ENCODE measurements at places on chromosomes 5 and 9. TPM values are rescaled to one million over a fixed set of nuclear protein-coding genes. Genes with fewer than 3 reads are reported as not detected.

DNA sequence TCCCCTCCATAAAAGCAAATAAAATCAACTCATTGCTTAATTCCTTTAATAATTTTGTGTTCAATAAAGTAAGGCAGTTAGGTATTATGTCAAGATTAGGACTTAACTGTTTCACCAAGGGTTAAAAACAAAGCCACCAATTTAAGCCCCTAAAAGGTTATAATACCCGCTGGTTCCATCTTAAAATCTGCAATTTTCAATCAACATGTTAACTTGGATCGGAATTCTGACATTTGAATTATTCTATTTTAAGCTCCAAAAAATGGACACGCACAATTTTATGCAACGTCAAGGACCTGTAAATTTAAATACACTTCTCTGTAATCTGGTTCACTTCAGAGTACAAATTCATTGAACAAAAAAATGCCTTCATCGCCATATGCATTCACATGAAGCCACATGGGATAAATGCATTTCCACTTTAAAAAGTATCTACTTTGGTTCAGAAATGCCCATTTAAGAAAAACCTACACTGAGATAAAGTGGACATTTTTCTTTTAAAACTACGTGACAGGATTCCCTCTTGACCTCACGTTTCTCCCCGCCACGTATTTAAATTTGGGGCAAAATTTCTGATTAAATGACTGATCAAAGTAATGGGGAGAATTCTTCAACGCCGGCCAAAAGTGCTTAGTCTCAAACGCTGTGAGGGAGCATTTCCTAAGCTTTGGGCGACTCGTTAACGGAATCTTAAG lies 721 bp downstream of the GIN1 start:
- DNase-seq = no peak

DNA sequence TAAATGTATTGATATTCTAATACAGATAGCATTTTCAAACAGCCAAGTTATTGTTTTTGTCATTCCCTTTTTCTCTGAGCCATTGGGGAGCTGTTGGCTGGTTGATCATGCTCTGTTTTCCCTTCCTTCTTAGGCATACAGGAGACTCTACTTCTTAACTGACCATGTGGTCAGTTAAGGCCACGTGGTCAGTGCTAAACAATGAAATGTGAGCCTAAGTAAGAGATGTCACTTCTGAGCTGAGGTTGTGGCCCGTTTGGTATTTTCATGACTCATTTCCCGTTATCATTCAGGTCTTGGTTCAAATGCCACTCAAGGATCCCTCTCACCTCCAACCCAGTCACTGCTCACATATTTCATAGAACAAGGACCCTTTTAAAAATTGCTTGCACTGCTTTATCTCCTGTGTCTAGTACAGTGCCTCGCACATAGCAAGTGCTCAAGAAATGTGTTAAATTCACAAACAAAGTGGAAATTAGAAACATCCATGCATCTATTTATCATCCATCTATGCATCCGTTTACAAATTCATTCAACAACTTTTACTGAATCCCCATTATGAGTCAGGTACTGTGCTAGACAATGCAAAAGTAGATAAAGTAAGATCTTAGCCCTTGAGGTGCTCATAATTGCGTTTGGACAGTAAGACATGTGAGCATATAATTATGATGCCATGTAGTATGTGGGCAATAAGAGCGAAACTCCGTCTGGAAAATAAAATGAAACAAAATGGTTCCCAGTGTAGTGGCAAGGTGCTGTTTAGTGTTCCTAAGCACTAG lies 50.7 kb downstream of the ARRDC3 start:
- DNase-seq = peak; percentile 96

GRCh38 chr5:171269717-171270116 lies 39.3 kb upstream of the TLX3 start:
- DNase-seq = no peak

DNA sequence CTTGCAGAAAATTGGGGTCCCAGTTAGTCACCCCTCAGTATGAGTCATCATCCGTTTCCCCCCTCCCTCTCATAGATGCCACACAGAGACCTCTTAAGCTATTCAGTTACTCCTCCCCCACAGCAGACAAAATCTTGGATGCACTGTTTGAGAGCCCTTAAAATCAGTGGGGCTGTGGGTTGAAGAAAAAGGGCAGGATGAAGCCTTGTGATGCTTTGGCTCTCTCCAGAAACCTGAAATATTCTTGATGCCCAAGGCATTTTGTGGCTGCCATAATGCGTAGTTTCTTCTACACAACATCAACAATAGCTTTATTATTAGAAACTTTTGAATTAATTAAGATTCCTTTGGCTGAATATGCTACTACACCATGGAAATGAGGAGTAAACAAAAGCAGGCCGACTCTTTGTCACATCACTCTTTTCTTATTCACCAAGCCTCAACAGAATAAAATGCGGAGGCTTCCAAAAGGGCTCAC lies 133.8 kb downstream of the MRPS30 start:
- DNase-seq = peak; percentile 67

GRCh38 chr5:15704397-15704947 lies 204.5 kb downstream of the FBXL7 start:
- DNase-seq = no peak

- peak; percentile 18 for DNase-seq
Observed at GRCh38 chr9:126793686-126794417, 11.0 kb upstream of the ZBTB43 start.

- no peak for DNase-seq
Observed at GRCh38 chr5:13945271-13945670, 783 bp upstream of the DNAH5 start.

DNA sequence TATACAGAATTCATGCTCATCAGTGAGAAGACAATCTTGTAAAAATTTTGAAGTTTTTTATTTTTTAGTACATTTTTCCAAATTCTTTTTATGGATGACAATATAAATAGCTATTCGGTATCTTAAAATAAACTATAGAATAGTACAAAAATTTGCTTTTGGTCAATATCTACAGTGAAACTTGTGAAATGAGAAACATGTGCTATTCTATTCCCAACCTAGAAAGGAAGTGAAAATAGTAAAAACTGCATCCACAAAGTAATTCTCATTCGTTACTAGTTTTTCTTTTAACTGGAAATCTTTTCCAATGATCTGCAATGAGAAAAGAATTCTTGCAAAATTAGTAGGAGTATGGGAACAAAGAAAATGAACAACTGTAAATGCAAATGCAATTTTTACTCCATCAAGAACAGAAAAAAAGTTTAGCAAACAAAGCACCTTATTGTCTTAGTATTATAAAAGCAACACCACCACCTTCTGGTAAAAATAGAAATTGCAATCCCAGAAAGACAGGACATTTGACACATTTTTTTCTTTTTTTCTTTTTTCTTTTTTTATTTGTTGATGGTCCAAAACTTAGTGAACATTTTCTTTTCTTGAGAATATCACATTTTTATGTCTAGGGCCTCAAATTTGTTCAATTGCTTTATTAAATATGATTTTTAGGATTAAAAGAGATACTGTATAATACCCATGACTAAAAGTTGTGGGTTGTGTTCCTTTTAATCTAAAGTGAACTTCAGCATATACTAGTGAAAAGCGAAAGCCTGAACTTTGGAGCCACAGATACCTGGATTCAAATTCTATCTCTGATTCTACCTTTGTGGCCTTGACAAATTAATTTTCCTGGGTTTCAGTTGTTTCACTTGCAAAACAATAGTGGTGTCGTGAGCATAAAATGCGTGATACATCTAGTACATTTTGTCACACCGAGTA lies 72.3 kb downstream of the SLCO4C1 start:
- DNase-seq = peak; percentile 46

DNA sequence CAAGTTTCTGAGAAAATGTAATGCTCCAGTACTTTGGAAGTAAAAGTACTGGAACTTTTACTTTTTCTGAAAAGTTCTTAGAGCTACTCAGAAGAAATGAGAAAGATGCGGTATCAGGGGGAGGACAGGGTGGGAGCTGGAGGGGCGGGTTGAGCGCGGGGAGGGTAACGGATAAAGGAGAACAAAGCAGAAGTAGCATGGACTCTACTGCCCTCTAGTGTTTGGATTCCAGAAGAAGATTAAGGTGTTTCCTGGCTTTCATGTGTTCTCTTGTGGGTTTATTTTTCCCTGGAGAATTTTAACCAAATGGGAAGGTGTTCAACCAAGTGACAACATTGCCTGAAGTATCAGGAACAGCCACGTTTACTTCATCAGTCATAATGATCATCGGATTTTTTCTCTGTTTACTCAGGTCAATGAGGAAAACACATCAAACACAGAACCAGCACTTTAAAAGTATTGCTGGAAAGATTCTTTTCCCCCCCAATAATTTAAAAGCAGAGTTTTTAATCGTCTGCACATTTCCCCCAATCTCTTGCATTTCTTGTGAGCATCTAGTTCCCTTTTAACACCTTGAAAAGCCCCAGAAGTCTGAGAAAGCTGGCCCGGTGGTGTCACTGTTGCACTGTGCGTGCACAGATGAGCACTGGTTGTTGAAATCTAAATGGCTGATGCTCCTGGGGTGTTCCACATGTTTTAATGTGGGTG lies 190.6 kb downstream of the MPDZ start:
- peak; percentile 60 for DNase-seq

- DNase-seq = no peak
Observed at GRCh38 chr9:20781092-20781491, 97.0 kb downstream of the FOCAD start.

DNA sequence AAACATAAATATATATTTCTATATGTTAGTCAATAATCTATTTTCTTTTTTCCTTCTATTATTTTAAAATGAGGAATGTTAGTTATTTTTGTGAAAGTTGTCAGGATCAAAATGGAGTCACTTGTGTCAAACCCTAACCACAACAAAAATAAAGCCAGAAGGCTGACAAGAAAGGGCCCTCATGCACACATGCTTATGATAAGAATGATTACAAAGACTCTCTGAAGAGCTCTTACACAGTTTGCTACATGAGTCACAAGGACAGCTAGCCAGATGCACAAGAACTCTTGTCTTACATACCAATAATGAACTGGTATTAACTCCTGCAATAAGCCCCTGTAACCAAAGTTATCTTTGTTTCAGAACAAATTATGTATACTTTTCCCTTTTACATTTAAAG lies 64.7 kb downstream of the GGTA1 start:
- DNase-seq = no peak

DNA sequence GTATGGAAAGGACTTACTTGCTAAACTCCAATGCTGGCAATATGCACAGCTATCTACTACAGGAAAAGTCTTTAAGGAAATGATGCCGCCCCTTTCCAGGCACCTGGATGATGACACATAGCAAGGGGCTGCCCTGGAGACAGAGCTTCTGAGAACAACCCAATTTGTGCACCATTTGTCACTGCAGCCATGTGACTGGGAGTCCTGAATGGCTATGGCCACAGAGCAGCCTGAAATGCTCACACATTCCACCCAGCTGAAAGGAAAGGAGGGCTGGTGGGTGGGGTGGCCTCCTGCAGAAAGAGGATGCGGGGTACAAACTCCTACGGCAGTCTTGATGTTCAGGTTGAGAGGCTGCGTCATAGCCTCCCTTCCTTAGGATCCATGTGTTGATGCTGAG lies 70.1 kb upstream of the FSTL4 start:
- DNase-seq = no peak

The FSTL4 gene
- not detected for total RNA-seq

The PCDHAC1 gene
- 0.25 TPM for total RNA-seq

The TLX3 gene
- total RNA-seq = not detected

The NR5A1 gene
- not detected for total RNA-seq

The CEL gene
- total RNA-seq = 0.17 TPM

The TXNDC8 gene
- not detected for total RNA-seq

The MEGF10 gene
- 0.71 TPM for total RNA-seq

The PCDHGA8 gene
- not detected for total RNA-seq

The GABRA1 gene
- total RNA-seq = not detected

The CATSPER3 gene
- total RNA-seq = not detected
